Activated CD8-positive, alpha-beta memory T cell treated with anti-CD3 and anti-CD28 coated beads for 4 hours (primary cell): ENCODE measurements at places on chromosomes 16 and 17.

DNA sequence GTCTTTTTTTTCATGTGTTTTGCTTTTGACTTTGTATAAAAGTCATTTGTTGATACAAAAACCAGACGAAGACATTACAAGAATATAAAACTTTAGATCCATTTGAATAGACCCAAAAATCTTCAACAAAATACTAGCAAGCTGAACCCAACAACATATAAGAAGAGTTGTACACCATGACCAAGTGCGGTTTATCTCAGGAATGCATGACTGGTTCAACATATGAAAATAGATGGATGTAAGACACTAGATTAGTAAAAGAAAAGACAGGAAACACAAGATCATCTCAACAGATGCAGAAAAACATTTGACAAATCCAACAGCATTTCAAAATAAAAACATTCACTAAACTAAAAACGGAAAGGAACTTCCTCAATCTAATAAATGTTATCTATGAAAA is 69.0 kb downstream of the TBC1D16 start:
- DNase-seq, result no peak

DNA sequence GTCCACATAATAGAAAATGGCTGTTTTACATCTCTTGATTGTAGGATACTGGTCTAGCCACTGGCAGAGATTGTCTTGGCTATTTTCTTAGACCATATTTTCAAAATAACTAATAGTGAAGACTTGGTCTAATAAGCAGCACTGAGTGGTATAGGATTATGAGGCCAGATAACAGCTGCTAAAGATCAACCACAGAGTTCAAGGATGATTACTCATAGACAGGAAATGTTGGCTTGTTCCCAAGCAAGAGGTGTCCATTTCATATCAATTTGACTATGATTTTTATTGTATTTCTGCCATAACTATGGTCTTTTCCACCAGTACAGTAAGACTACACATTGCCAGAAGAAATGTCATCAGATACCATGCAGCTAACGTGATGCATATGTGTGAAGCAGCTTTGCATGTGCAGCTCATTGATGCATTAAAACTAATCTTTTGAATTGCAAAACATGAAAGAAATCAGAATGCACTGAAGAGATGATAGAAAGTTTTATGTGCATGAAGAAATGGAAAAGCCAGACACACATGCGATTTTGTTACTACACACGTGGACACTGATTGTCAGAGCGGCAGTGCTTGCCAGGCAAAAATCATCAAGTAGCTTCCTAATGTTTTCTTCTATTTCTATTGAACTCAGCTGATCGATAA is 693.3 kb downstream of the CDH11 start:
- DNase-seq, result no peak

DNA sequence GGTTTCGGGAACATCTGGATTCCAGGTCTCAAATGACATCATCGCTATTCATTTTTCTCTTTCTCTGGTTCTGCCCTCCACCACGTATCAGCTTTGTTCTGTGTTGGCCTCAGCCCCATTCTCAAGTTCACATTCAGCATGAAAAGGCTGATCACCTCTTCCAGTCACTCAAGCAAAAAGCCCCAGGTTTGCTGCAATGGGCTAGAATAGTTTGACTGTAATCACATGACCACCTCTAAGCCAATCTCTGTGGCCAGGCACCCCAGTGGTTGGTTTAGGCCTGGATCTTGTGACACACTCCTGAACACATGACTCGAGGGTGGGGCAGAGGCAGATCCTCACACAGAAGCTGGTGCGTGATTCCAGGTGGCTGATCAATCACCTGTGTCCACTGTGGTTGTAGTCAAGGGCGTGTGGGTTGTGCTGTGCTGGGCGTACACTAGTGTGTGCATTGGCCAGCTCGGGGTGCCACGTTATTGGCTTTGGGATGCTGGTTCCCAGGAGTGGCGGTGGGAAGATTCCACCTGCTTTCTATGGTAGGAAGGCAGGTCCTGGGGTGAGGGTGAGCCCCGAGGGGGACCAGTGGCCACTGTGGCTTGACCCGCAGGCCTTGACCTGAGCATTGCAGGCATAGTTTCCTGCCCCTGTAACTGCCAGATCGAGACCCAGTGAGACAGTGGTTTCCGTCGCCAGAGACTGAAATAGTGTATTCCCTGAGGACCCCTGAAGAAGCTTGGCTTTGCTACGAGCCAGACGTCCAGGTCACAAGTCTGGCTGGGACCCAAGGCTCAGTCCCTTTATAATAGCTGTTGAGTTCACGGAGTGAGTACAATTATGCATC is 12.0 kb downstream of the EEF2K start:
- no peak for DNase-seq

DNA sequence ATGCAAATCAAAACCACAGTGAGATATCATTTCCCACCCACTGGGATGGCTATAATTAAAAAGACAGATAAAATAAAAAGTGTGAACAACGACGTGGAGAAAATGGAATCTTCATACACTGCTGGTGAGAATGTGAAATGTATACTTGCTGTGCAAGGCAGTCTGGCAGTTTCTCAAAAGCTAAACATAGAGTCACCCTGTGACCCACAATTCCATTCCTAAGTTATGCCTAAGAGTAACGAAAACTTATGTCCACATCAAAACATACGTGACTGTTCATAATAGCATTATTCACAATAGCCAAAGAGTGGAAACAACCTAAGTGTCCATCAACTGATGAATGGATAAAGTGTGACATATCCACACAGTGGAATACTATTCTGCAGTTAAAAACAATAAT is 38.1 kb upstream of the VPS4A start:
- DNase-seq, result no peak

- DNase-seq, result no peak
Measured at GRCh38 chr16:11198828-11199227, 57.2 kb downstream of the SOCS1 start.

GRCh38 chr16:85096921-85097320 is 15.4 kb downstream of the CIBAR2 start:
- no peak for DNase-seq

GRCh38 chr17:63558441-63558840 is 8.2 kb downstream of the DCAF7 start:
- no peak for DNase-seq

GRCh38 chr17:66518677-66519076 is 216.3 kb downstream of the PRKCA start:
- DNase-seq, result no peak

DNA sequence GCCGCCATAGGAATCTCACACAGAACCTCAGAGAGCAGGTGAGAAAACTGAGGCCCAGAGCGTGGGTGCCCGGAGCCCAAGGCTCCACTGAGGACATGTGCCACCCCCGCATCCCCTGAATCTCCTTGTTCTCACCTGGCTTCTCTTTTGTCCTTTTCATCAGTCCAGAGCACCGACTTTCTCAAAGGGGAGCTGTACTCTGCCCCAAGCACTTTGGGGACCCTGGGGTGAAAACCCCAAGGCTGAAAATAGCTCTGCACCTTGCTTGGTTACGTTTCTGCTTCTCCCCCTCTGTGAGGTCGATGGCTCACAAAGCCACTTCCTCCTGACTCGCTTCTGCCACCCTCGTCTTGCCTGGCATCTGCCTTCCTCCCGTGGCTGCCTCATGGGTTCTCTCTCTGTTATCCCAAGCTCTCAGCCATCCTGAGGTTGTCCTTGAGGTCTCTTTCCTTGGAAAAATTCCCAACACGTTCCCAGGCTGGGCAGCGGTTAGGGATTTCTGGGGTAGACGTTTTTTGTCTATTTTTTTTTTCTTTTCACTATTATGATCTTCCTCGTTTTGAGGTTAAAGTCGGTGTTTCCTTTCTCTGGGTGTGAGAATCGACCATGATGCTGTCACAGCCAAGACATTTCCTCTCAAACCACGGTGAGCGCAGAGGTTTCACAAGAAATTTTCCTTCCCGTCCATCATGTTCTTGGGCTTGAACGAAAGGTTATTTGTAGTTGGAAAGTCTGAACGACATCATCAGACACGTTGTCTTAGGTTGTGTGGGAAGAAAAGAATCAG is 37.2 kb downstream of the IRF8 start:
- DNase-seq, result peak; percentile 67

GRCh38 chr16:65480281-65481091 is 358.6 kb upstream of the CDH11 start:
- DNase-seq, result no peak

DNA sequence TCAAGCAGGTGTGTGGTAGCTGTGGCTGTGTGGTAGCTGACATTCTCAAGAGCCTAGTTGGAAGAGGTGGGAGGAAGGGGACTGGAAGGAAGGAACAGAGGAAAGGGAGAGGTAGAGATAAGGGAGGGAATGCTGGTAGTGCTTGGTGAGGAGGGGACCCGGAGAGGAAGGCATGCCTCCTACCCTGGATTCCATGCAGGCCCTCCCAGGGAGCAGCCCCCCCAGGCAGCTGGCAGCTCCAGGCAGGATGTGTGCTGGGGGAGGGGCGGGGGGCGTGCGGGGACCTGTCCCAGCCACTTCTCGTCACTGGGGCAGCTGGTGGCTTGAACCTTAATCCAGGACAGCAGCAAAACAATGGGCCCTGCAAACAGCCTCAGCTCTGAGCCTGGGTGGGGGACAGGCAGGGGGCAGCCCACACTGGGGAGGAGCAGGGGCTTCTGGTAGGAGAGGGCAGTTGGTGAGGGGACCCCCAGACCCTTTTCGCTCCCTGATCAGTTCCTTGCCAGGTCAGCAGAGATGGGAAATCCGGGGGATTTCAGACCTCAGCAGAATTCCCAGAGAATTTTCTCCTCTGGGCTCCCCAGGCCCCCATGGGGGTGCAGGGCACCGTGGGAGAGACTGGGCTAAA is 27.1 kb downstream of the ARHGAP23 start:
- no peak for DNase-seq

- no peak for DNase-seq
Measured at GRCh38 chr17:64077379-64077778, 52.6 kb downstream of the ERN1 start.

GRCh38 chr16:26365161-26365940 is 673.6 kb downstream of the HS3ST4 start:
- no peak for DNase-seq

DNA sequence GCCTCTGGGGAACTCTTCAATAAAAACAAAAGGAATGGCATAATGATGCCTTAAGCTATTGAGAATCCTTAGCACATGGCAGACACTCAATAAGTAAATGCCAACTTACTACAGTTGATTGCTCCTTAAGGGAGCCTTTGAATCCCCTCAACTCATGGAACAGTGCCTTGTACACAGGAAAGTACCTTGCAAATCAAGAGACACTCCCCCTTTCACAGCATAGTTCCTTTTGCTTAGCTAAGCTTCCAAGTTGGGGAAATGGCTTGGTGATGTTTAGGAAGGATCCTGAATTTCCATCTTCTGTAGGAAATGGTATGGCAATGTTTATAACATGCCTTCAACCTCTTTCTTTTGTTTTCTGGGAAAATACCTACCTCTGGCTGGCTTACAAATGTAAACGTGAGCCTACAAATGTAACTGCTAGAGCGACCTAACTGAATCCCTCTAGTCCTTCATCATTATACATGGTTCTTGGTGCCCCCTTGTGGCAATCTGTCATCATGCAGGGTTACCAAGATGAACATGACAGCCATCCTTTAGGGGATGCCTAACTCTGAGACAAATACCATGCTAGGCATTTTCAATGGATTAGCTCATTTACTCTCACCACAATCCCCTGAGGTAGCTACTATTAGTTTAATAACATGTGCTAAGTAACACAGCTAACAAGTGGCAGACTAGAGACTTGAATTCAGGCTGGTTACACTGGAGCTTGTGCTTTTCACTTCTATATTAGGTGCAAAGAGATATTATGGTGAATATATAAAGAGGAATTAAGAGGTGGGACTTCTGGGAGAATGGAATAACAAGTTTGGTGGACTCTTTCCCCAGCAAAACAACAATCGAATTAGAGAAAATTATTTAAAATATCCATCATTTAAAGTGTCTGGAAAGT is 65.0 kb downstream of the MMD start:
- peak; percentile 36 for DNase-seq

GRCh38 chr16:31486045-31486444 is 3.1 kb downstream of the SLC5A2 start:
- no peak for DNase-seq

- DNase-seq, result no peak
Measured at GRCh38 chr16:70746040-70746707, 54.8 kb downstream of the VAC14 start.

- no peak for DNase-seq
Measured at GRCh38 chr16:31085411-31085810, 3.3 kb downstream of the PRSS53 start.

DNA sequence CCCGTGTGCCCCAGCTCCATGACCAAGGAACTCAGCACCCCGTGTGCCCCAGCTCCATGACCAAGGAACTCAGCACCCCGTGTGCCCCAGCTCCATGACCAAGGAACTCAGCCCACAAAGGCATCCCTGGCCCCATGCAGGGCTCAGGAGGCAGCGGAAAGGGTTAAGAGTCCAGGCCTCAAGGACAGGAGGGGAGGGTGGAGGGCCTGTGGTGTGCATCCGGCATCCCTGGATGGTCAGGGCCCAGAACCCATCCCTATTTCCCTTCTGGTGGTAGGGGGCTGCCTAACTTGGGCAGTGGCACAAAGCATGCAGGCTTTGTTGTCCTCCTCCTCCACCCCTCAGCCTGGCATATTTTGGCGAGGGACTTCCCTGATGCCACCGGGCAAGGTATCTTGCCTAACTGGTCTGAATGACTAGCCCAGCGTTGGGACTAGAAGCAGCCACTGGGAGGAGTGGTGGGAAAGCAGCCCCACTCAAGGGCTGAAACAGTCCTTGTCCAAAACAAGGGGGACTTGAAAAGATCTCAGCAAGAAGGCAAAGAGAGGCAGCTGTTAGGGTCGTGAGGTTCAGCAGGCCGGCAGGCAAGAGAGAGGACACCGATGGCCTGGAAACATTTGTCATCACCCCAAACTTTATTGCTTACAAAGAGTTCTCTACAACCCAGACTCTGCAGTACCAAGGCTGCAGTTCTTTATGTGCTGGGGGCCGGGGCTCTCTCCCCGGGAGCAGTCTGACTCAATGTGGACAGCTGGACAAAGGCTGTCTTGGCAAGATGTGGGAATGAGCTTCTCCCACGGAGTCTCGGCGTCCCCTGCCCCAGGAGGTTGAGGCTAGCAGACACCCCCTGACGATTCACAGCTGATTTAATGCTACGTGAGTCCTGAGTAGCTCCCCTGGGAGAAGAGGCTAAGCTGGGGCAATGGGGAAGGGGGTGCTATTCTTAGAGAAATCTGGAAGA is 902 bp upstream of the SPATA32 start:
- no peak for DNase-seq
